ENCODE measurements at places on chromosomes 2 and 18.

DNA sequence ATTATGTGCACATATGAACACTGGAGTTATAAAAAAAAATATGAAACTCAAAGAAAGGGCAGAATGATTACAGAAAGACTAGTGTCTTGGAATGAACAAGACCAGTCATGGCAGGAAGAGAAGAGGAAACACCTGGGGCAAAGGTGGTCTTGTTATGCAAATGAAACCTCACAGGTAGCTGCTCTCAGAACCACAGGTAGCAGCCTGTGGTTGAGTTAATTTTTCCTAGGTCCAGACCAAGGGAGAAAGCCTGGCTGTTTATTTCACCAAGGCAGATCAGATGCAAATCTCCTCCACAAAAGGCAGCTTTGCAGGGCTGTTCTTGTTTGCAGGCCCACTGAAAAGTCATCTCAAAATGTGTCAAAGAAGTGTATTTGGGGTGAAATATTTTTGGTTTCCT, 785.8 kb downstream of the RNF144A start:
- no peak for DNase-seq

DNA sequence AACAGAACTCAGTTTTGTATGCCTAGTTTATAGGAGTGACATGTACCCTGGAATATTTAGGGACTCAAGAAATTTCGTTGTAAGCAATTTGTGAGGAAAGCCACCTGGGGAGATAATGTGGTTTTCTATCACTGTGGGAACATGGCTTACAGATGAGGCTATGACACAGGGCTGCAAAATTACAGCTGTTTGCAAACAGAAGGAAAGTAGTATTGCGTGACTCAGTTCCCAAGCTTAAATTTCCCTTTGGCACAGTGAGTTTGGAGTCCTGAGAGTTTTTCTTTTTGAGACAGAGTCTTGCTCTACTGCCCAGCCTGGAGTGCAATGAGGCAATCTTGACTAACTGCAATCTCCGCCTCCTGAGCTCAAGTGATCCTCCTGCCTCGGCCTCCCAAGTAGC, 149.8 kb downstream of the MYO5B start:
- no peak for DNase-seq

DNA sequence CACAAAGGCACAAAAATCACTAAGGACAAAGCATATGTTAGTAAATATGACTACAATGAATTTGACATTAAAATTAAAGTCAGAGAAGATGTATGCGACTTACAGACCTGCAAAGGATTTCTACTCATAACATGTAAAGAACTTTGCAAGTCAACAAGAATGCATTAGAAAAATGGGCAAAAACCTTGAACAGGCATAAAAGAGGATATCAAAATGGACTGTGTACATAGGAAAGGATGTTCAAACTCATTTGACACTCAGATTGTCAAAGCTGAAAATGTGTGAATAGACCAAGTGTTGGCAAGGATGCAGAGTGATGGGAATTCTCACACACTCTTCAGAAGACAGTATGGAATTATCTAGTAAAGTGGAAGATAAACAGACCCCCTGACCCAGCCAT, 94.9 kb downstream of the MYOM1 start:
- no peak for DNase-seq

- no peak for DNase-seq
Measured at GRCh38 chr2:196441527-196441926, 198.0 kb upstream of the CCDC150 start.

DNA sequence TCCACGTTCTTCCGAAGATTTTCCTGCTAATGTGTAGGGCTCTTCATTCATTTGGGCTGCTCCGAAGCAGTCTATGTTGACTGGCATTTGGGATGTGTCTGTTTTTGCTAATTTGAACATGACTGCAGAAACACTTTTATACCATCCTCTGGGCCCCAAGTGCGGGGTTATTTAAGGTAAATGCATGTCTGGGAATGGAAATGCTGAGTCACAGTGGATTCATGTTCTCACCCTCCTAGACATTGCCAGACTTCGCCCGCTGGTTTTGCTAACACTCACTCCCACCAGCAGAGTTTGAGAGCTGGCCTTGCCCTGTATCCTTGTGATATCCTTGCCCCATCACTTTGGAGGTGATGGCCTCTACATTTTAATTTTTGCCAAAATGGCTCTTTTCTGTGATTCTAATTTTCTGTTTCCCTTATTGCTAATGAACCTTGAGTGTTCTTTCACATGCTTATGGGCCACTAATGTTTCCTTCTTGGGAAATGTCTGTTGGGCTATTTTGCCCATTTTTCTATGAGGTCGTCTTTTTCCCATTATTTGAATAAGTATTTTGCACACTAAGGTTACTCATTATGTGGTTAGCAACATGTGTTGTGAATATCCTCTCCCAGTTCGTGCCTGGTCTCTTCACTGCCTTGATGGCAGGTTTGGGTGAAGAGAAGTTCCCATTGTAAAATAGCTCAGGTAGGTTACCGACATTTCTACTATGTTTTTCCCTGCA, 204.1 kb downstream of the GLI2 start:
- no peak for DNase-seq

DNA sequence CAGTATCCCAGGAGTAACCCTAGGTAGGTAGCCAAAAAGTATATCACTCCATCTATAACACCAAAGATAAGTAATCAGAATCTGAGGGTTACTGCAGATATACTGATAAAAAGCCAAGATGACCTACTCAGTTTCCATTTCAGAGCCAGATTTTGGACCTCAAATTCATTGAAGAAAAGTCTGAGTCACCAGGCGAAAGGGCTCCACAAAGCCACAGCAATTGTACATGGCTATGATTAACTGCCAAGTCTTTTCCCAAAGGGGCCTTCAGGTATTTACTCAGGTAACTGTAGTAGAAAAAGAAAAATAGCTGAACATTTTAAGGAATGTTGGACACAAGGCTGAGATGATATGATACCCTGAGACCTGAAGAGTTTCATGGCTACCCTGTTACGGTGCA, 75.6 kb upstream of the KCNH7 start:
- no peak for DNase-seq

DNA sequence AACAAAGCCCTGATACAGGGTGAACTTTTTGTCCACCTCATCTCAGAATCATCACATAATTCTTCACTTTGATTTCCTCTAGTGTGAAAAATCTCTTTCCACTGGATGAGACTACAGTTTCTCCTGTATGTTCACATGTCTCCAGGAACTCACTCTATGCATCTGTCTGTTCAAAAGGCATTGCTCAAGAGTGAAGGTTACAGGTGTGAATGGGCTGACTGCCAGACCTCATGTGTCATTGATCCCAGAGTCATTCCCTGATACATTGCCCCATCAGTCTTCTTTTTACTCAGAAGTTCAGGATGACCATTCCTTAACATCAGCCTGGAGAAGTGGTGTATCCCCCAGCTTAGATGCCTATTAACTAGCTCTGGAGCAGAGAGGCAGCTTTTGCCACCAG, 4.4 kb upstream of the DSC3 start:
- DNase-seq, result no peak

DNA sequence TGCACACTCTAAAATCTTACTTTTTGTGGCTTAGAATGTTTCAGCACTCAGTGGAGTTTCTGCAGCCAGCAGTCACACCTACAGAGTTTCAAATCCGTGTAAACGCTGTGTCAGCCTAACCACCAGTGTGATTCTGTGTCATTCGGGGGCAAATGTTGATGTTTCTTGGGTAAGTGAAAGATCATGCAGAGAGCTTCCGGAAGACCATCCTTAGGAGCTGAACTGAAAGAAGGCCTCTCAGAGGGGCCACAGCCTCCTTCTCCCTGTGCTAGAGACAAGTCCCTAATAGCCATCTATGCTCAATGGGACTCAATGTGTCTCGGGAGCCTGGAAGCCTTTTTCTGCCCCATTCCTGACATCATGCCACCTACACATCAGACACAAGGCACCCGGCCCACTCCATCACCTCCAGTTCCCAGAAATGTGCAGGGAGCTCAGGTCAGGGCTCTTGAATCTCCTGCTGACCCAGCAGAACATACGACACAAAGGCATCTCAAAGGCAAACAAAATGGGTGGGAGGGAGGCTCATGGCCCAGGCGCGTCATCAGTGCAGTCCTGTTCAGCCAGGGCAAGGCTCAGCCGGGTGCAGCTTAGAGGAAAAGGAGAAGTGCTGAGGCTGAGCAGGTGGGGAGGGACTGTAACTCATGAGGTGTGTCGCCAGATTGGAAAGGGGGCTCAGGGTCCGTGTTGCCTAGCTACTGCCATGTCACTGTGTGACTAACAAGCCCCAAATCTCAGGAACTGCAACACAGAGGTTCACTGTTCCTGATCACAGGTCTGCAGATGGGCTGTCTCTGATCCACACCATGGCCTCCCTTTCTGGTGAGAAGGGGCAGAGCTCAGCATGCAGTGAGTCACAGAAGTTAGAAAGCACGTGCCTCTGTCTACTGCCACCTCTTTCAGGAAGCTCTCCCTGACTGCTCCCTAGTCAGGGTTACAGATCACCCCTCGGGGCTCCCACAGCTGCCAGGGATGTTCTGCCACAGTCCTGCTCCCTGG, 82.0 kb downstream of the SMAD7 start:
- no peak for DNase-seq

GRCh38 chr2:86439879-86440630, 1.1 kb upstream of the KDM3A start:
- no peak for DNase-seq

- DNase-seq, result no peak
Measured at GRCh38 chr18:36812678-36813077, 16.1 kb downstream of the TPGS2 start.

DNA sequence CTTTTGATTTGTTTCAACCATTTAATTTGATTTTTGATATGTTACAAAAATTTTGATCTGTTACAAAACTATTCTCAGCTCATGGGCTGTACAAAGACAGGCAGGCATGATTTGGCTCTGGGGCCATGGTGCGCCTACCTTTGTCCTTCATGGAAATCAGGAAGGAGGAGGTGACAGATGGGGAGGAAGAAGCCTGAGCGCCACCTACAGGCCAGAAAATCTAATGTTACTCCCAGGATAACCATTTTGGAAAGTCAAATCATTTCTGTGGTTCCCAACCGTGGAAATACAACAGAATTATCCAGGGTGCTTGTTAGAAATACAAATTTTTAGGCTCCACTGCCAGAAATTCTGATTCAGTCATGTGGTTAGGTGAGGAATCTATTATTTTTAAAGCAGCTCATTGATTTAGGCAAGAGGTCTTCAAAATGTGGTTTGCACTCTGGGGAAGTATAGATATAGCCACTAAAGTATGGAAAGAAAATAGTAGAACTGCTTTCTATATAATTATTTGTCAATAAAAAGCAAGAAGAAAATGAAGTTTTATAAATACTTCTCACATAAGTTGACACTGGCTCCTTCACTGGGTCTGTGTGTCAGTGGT, 93.9 kb downstream of the EVA1A start:
- no peak for DNase-seq

- no peak for DNase-seq
Measured at GRCh38 chr2:204074456-204074855, 137.9 kb downstream of the ICOS start.

DNA sequence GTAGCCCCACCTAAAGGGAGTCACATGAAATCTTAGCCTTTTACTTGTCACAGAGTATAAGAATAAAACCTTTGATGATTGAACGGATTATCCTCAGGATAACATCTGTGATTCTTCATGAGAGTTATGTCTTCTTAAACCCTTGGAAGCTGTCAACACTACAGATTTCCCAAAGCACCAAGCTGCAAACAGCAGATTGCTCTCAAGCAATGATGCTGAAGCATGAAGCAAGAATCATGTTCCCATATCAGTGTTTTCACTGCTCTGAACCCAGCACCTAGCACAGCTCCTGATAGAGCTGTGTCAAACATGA, 47.6 kb upstream of the CELF4 start:
- DNase-seq, result no peak

DNA sequence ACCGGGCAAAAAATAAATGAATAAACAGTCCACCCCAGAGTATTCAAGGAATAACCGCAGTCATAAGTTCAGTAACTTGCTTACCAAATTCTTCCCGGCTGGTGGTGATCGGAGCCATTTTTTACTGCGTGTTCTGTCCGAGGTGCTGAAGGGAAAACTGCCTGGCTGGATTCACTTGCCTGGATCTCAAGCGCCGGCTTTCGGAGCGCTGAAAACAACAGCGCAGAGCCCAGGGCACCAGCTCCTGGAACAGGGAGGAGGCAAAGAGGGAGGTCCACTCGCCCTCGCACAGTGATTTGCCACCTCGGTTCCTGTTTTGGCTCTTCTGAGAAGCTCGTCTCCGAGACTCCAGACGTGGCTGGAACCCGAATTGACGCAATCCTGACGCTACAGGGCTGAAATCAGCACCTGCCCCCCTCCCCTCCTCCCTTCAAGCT, at the start of gene SYT4:
Gene SYT4 (minus strand): TSS at position 327 of the 437 bp plus-strand sequence. CDS start 209 bp downstream, at position 118.
- peak; percentile 50 for DNase-seq

DNA sequence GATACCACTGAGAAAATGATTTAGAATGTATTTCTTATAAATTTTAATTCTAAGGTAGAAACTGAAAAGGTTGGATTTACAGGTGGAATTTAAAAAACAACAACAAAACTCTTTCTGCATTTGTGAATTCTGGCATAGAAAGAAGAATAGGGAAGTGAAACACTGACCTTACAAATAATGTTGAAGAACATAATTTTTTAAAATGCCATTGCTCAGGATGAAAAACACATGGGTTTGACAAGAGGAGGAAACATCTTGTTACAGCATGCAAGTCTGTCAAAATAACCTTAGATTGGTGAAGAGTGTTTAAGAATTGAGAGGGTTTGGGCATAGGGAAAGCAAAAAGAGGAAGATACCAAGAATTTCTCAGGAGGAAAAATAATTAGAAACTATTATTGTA, 184.3 kb downstream of the UBE2E3 start:
- DNase-seq, result no peak

GRCh38 chr2:208373460-208374089, 33.0 kb upstream of the PTH2R start:
- no peak for DNase-seq

DNA sequence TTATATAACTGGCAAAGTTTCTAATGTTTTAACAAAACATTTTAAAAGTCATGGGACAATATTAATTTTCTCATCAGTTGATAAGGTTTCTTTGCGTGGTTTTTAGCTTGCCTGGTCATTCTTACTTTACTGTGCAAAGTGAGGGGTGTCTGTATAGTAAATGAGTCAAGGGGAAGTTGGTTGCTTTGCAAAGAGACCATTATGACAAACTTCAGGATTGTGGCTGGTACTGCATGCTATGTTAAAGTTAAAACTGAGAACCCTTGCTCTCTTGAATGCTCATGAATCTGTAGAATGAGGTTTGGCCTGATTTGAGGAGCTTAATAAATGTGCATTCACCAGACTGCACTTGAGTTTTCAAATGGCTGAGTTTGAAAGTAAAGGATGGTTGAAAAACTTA, 47.0 kb downstream of the COL4A4 start:
- no peak for DNase-seq
